Calu3 (cell line): ENCODE measurements at places on chromosomes 6 and 20. TPM values are rescaled to one million over a fixed set of nuclear protein-coding genes. Genes with fewer than 3 reads are reported as not detected.

The ESR1 gene
- 0.29 and 0.50 TPM in 2 replicates for total RNA-seq

The LINC00237 gene
- not detected in 2 replicates for total RNA-seq

The COL21A1 gene
- total RNA-seq: 0.44 and 1.8 TPM in 2 replicates

The PNPLA1 gene
- total RNA-seq: 0.19 and 0.20 TPM in 2 replicates

The IL17A gene
- total RNA-seq: not detected in 2 replicates

The GGTLC1 gene
- total RNA-seq: not detected in 2 replicates

DNA sequence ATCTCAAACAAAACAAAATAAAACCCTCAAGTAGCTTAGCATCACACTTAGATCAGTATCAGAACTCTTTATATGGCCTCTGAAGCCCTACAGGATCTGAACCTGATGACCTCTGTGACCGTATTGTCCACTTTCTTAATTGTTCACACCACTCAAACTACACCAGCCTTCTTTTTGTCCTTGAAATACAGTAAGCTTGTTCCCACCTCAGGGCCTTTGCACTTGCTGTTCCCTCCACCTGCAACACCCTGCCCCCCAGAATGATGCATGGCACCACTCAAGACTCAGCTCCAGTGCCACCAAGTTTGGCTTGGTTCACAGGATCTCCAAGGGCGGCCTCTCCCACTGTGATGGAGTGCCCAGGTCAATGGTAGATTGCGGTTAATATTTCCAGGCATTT lies 25.7 kb downstream of the CPNE5 start:
- no peak for DNase-seq
- H3K27me3 ChIP-seq: peaks cover 37% of the 10 kb centered on the region
- H3K36me3 ChIP-seq: no peaks in the 10 kb centered on the region
- no peak overlapping the region for H3K4me3 ChIP-seq
- H3K4me1 ChIP-seq: no peaks in the 10 kb centered on the region

GRCh38 chr6:63785006-63785405 lies 149.4 kb downstream of the PHF3 start:
- no peaks in the 10 kb centered on the region for H3K36me3 ChIP-seq
- DNase-seq: no peak
- no peaks in the 10 kb centered on the region for H3K27me3 ChIP-seq
- peaks cover 23% of the 10 kb centered on the region for H3K4me1 ChIP-seq
- no peak overlapping the region for H3K27ac ChIP-seq

- H3K27me3 ChIP-seq: no peaks in the 10 kb centered on the region
- peaks cover 19% of the 10 kb centered on the region for H3K4me1 ChIP-seq
- no peak for DNase-seq
- no peak overlapping the region for H3K27ac ChIP-seq
- no peak overlapping the region for H3K4me3 ChIP-seq
- no peaks in the 10 kb centered on the region for H3K36me3 ChIP-seq
These were observed 21.3 kb downstream of the CTNNBL1 start for GRCh38 chr20:37714978-37715672.

GRCh38 chr6:106520711-106521401 lies 108.4 kb downstream of the RTN4IP1 start:
- H3K4me3 ChIP-seq: no peak overlapping the region
- no peak for DNase-seq
- H3K27me3 ChIP-seq: no peaks in the 10 kb centered on the region
- peaks cover 31% of the 10 kb centered on the region for H3K36me3 ChIP-seq

DNA sequence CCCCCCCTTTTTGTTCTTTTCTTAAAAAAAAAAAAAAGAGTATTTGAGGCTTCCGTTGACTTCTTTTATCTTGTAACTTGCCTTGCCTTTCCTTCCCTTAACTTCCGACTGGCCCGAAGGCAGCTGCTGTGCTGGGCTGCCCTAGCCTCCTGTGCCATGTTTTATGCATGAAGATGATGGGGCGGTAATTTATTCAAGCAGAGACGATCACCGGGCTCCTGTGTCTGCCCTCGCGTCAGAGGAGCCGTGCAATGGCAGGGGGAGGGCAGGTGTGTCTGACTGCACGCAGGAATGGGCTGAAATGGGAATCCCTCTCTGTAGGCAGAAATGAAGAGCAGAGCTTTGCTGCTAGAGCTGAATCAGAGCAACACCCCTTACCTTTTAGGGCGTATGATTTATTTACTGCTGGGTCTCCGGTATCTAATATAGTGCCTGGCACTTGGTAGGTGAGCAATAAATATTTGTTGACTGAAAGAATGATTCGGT lies 106.3 kb upstream of the RIPOR2 start:
- no peaks in the 10 kb centered on the region for H3K36me3 ChIP-seq
- H3K4me3 ChIP-seq: no peak overlapping the region
- peaks cover 8% of the 10 kb centered on the region for H3K27me3 ChIP-seq
- H3K4me1 ChIP-seq: peaks cover 10% of the 10 kb centered on the region
- no peak for DNase-seq

DNA sequence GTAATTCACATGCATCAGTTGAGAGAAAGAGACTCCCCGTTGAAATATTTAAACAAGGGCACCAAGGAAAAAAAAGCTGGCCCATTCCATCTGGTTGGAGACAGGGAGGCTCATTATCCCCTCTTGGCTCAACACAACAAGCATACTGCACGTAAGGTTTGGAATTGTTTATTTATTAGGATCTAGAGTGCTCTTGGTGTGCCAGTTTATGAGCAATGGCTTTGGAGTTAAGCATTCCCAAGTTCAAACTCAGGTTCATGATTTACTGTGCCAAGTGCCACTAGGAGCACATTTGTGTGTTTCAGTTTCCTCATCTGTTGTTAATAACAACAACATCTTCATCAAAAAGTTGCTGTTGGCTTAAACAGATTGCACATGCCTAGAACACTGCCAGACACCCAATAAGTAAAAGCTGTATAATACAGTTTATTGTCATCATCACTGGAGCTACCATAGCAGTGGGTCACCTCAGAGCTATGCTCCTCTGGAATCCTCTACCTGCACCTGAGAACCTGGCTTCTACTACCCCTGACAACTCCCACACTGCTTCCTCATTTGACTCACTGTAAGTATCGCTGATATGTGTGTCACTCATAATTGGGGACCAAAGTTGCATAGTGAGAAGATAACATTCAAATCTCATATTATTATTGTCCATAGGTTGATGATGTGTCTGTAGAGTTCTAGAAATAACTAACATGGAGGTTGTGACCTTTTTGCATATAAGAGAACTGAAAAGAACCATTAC lies 5.4 kb downstream of the SLC17A3 start:
- no peak overlapping the region for H3K4me3 ChIP-seq
- H3K4me1 ChIP-seq: peaks cover 37% of the 10 kb centered on the region
- no peaks in the 10 kb centered on the region for H3K36me3 ChIP-seq
- DNase-seq: no peak
- H3K27ac ChIP-seq: no peak overlapping the region

GRCh38 chr20:9311132-9311531 lies 203.3 kb upstream of the LAMP5 start:
- H3K36me3 ChIP-seq: no peaks in the 10 kb centered on the region
- H3K27ac ChIP-seq: no peak overlapping the region
- H3K4me3 ChIP-seq: no peak overlapping the region
- H3K4me1 ChIP-seq: peaks cover 17% of the 10 kb centered on the region

DNA sequence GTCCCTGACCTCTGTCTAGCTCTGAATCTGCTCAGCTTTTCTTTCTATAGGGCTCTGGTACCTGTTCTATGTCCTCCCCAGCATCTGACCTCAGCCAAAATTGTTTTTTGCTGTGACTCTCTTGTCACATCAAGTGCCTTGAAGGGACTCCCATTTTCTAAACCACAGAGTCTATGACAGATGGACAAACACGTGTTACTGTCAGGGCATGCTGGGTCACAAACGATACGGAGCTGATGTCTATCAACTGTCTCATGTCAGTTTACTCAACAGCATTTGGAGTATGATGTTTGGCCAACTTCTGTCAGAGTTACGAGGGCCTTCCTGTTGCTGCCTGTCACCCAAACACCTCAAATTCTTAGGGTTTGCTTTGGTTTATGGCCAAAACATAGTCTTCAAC lies 20.5 kb downstream of the ID4 start:
- H3K27ac ChIP-seq: no peak overlapping the region
- H3K4me3 ChIP-seq: no peak overlapping the region
- peaks cover 18% of the 10 kb centered on the region for H3K4me1 ChIP-seq
- H3K36me3 ChIP-seq: peaks cover 6% of the 10 kb centered on the region
- no peaks in the 10 kb centered on the region for H3K27me3 ChIP-seq

GRCh38 chr6:45416700-45417099 lies 39.0 kb upstream of the SUPT3H start:
- H3K4me1 ChIP-seq: no peaks in the 10 kb centered on the region
- no peak overlapping the region for H3K4me3 ChIP-seq

DNA sequence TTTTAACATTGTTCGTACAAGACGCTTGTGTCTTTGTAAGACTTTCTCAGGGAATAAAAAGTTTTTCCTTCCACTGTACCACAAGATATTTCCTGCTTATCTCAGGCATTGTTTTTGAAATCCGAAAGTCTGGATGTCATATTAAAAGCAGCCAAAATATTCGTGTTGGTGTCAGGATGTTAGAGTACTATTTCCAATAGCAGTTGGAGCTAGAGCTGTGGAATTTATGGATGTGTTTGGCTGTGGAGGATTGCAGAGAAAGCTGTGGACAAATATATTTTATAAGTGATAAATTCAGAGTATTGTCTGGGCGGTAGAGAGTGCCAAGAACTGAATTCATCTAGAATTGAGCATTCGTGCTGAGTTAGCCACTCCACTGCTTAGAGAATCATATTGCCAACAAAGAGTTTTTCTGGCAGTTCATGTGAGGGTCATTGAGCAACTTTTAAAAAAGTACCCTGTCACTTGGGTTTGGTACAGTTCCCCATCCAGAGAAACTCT lies 57.7 kb downstream of the ZDHHC14 start:
- no peaks in the 10 kb centered on the region for H3K27me3 ChIP-seq
- no peaks in the 10 kb centered on the region for H3K36me3 ChIP-seq
- no peak overlapping the region for H3K27ac ChIP-seq
- no peak for DNase-seq
- H3K4me1 ChIP-seq: no peaks in the 10 kb centered on the region

DNA sequence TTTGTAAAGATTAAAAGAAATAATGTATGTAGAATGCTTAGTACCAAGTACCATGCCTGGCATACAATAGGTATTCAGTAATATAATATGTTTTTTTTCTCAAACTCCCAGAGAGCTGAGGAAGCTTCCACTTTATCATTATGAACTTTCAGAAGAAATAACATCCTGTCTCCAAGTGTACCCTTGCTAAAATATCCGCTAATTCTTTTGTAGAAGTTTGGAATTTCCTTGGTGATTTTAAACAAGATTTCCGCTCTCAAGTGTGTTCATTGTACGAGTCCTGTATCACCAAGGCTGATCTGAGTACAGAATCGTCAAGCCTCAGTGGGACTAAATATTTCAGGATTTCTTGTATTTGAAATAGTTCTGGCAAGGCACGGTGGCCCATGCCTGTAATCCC lies 16.1 kb upstream of the RNF144B start:
- H3K4me3 ChIP-seq: no peak overlapping the region
- H3K27me3 ChIP-seq: no peaks in the 10 kb centered on the region
- no peak for DNase-seq
- H3K4me1 ChIP-seq: no peaks in the 10 kb centered on the region

DNA sequence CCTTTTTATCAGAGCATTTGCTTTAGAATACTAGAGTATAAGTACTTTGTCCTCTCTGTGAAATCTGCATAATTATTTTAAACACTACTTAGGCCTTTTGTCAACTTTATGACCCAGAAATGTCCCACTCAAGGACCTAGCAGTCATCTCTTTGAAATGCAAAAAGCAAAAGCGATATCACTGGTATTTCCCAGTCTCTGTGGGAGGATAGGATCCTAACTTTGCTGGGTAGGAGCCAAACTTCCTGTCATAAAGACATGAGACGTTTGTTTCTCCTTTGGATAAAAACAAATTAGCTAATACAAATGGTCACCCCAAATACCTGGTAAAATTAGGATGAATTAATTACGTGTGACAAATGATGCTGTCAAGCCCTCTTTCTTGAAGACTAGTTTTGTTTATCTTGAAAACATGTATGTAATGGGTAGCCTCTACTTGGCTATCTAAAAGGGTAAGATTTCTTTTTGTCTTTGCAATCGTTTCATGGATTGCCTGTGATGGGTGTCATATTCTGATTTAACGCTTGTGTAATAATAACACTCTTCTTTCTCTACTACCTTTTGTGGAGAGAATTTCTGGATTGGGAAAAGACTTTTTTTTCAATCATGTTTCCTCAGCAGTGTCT lies 36.2 kb downstream of the DCDC2 start:
- H3K27ac ChIP-seq: peak overlapping the region; percentile 45
- H3K4me3 ChIP-seq: no peak overlapping the region
- peaks cover 61% of the 10 kb centered on the region for H3K4me1 ChIP-seq
- no peaks in the 10 kb centered on the region for H3K27me3 ChIP-seq
- no peak for DNase-seq
- H3K36me3 ChIP-seq: peaks cover 13% of the 10 kb centered on the region

DNA sequence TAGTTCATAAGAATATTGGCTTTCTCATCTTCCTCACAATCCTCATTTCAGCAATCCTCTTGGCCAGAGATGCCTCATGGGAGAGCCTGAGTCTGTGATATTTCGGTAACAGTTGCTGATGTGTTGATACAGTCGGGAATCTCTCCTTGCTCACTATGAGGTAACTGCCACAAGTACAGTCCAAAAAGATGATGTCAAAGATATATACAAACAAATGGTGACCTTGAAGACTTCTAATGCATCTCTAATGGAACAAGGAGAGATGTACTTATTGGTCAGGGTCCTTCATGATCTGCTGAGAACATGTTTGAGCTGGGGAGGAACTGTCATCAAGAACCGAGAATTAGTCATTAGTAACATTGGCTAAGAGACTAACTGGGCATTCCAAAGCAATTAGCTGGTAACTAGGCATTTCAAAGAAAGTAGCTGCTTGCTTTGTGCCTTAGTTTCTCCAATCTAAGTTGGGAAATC lies 56.1 kb downstream of the FILIP1 start:
- peaks cover 17% of the 10 kb centered on the region for H3K4me1 ChIP-seq
- DNase-seq: no peak
- no peaks in the 10 kb centered on the region for H3K36me3 ChIP-seq
- H3K27me3 ChIP-seq: no peaks in the 10 kb centered on the region

DNA sequence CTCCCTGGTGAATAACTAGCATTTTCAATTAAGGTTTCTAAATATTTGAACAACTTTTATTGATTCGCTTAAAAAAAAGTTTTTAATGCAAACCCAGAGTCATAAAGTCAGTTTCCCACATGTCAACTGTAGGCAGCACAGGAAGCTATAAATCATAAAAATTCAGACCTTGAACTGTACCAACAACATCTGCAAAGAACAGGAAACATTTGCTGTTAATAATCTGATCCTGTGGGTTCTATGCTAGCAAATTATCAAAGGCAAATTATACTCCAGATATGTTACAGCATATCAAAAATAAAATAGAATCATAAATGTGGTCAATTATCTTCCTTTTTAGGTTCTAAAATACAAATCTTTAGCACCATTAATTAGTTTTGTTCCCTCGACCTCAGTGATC lies 16.6 kb upstream of the MAP7 start:
- peaks cover 25% of the 10 kb centered on the region for H3K4me1 ChIP-seq
- no peaks in the 10 kb centered on the region for H3K36me3 ChIP-seq
- DNase-seq: no peak
- H3K4me3 ChIP-seq: no peak overlapping the region
- no peaks in the 10 kb centered on the region for H3K27me3 ChIP-seq
- H3K27ac ChIP-seq: no peak overlapping the region

GRCh38 chr6:143859891-143860660 lies 4.2 kb upstream of the ZC2HC1B start:
- no peaks in the 10 kb centered on the region for H3K27me3 ChIP-seq
- no peak overlapping the region for H3K27ac ChIP-seq
- no peak for DNase-seq
- peaks cover 14% of the 10 kb centered on the region for H3K36me3 ChIP-seq
- no peaks in the 10 kb centered on the region for H3K4me1 ChIP-seq
